Colonic mucosa (tissue), 4 donors: ENCODE measurements at places on chromosomes 6 and 20. TPM values are rescaled to one million over a fixed set of nuclear protein-coding genes. Genes with fewer than 3 reads are reported as not detected.

DNA sequence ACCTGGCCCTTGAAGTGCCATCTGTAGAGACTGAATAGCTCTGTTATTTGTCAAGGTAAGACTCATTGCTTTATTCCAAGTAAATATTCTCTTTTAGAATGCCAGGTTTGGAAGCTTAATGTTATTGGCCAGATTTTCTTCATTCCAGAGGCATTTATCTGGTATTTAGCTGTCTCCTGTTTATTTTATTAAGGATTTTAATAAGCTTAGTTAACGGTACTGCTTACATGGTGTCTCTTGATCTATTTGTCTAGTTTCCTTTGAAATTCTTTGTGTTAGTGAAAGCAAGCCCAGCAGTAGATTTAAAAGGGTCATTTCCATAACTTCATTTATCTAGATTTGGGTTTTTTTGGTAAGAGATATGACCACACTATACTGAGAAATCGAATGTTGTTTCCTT, 7.7 kb downstream of the RALY start:
- no peaks in the 10 kb centered on the region for H3K36me3 ChIP-seq
- H3K4me3 ChIP-seq = no peak overlapping the region
- H3K27me3 ChIP-seq = no peaks in the 10 kb centered on the region
- H3K27ac ChIP-seq = no peak overlapping the region
- no peak for DNase-seq
- H3K4me1 ChIP-seq = peaks cover 11% of the 10 kb centered on the region

DNA sequence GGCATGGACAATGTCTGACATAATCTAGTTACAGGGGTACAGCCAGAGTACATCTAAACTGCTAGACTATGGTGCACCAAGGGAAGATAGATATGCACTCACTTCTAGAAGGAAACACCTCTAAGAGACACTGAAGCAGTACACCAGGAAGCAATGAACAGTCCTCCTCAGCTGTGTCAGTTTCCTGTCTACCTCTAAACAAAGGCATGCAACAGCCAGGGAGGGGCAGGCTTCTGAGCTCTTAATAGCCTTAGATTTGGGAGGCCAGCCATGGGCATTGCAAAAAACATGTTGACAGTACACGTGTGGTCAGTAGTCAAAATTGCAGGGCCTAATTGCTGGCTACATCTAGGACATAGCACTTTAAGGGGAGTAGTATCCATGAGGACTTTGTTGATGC, 21.4 kb downstream of the CRYBG1 start:
- H3K27ac ChIP-seq = no peak overlapping the region
- H3K36me3 ChIP-seq = no peaks in the 10 kb centered on the region
- peak; percentile 22 for DNase-seq
- no peaks in the 10 kb centered on the region for H3K4me1 ChIP-seq

DNA sequence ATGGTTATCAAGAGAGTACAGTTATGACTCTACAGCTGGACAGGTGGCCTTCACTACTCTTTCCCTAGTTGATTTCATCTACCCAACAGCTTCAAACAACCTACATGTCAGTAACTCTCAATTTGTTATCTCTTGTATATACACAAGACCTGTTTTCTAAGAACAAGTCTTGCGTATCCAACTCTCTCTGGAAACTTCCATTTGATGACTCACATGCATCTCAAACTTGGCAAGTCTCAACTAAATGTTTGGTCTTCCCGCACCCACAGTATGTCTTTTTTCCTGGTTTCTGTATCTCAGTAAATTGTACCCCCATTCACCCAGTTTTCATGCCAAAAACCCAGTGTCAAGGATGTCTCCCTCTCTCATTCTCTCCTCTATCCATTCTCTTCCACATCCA, 97.7 kb downstream of the BTBD9 start:
- DNase-seq = no peak
- H3K36me3 ChIP-seq = no peaks in the 10 kb centered on the region
- no peak overlapping the region for H3K4me3 ChIP-seq
- H3K4me1 ChIP-seq = no peaks in the 10 kb centered on the region
- H3K27ac ChIP-seq = no peak overlapping the region

- no peaks in the 10 kb centered on the region for H3K36me3 ChIP-seq
- no peaks in the 10 kb centered on the region for H3K4me1 ChIP-seq
- H3K27me3 ChIP-seq = no peaks in the 10 kb centered on the region
- DNase-seq = no peak
These were observed 161.8 kb downstream of the KCNQ5 start for GRCh38 chr6:72783666-72784065.

ADGB gene
- 0.57 TPM for total RNA-seq
